Skin of body (tissue), 3 donors: ENCODE measurements at places on chromosomes 3 and 15. TPM values are rescaled to one million over a fixed set of nuclear protein-coding genes. Genes with fewer than 3 reads are reported as not detected.

EPHB1 gene
- 5.0 TPM for total RNA-seq

DNA sequence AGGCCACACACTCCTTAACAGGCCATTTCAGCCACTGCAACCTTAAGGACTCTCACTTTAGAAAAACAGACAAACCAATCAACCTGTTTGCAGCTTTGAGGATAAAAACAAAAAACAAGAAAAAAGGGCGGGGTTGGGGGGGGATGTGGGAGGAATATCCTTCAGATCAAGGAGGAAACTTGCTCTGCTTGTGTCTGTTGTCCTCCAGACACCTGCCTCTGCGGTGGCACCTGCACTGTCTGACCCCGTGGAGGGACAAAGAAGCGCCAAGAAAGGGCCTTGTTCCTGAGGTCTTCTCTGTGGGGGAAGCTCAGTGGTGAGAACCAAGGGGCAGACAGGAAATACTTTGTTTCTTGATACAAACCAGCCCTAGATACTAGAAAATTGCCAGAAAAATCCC lies 70.5 kb downstream of the POLR2M start:
- no peak for DNase-seq

DNA sequence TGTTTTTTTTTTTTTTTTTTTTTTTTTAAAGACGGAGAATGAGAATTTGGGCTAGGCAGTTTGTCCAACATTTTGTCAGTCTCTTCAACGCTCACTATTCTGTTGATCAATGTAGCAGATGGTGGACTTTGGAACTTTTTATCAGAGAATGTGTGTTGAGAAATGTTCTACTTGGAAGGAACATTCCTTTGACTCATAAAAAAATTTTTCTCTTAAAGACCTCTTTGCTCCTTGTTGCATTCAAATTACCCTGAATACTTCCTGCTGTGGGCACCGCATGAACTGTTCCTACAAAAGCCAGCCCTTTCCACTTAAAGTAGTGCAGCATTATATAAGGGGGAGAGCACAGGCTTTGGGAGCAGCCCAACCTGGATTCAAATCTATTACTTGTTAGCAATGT lies 182.9 kb downstream of the AKAP13 start:
- no peak for DNase-seq

DNA sequence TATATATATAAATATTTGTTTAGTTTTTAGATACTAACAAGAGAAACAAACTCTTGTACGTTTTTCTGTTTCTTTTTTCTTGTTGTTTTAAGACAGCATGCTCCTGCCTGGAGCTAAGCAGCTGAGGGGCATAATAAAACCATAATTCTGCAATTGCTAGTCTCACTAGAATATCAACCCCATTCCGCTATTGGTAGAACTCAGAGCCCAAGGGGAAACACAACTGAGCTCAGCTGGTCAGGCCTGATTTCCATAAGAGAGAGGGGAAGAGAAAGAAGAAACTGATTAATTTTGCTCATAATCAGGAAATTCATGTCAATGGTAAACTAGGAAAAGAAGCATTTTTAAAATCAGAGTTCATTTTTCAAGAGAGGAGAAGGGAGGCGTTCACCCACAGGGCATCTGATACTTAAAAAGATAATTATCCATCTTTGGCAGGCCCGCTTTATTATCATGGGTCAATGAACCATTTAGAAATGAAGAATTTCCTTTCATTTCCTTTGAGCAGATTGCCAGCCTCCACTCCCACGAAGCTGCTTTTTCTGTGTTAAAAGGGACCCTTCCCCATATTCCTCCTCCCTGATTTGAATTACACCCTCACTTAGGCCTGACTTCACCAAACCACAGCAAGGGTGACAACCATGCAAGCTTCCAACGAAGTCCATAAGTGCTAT lies 965.3 kb upstream of the CFAP20DC start:
- no peak for DNase-seq

DNA sequence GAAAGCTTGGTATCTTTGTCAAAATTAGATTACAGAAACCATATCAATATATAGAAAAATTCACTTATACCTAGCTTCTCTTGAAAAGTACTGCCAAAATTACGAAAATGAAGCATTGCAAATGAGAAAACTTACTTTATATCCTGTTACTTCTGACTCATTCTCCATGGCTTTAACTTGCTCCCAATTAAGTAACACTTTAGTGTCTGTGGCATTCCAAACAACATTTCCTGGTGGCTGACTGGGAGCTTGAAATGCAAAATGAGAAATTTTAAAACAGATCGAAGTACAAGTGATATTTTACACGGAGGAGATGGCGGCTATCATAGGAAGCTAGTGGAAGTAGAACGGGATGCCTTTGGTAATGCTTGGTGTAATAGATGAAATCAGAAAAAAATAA lies 347.3 kb downstream of the CNTN3 start:
- no peak for DNase-seq

GRCh38 chr3:66719796-66720356 lies 219.1 kb upstream of the LRIG1 start:
- DNase-seq, result no peak

GRCh38 chr3:116863822-116864589 lies 154.4 kb downstream of the TUSC7 start:
- peak; percentile 56 for DNase-seq

DNA sequence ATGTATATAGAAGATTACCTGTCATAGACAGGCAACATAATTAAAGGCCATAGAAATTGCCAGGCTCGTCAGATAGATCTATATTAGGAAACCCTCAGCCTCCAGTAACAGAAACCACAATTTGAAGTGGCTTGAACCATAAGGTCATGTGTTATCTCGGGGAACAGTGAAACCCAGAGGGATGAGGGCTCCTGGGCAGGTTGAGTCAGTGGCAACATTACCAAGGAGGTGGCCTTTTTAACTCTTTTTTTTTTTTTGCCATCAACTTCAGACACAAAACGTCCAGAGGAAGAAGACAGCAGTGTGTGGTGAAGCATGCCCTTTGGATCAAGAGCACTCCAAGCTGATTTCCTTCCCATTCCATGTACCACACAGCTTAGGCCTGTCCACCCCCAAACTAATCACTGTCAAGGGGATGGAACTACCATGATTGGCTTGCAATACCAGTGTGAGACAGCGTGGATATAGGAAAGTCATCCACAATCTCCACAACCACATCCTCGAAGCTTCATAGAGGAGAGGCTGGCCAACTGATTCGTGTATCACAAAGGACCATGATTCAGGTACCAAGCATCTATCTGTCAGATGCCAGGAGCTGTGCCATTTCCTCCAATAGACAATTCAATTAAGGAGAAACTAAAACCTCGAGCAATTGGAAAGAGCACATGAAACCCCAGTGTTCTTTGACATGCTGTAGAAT lies 999 bp upstream of the KIF7 start:
- DNase-seq, result no peak
